Left renal cortex interstitium (tissue), 4 donors: ENCODE measurements at places on chromosomes 4 and X. TPM values are rescaled to one million over a fixed set of nuclear protein-coding genes. Genes with fewer than 3 reads are reported as not detected.
A peak's percentile ranks its signal among the peaks of the same experiment; 100 is the strongest.

GRCh38 chrX:119878740-119879139, 7.1 kb downstream of the NDUFA1 start:
- no peak for DNase-seq

The SPANXA1 gene
- not detected for polyA plus RNA-seq

The PABPC1L2B gene
- not detected for polyA plus RNA-seq

GRCh38 chrX:129613596-129613995, 41.2 kb downstream of the APLN start:
- DNase-seq, result no peak

The CCDC160 gene
- 13.6 TPM for polyA plus RNA-seq

DNA sequence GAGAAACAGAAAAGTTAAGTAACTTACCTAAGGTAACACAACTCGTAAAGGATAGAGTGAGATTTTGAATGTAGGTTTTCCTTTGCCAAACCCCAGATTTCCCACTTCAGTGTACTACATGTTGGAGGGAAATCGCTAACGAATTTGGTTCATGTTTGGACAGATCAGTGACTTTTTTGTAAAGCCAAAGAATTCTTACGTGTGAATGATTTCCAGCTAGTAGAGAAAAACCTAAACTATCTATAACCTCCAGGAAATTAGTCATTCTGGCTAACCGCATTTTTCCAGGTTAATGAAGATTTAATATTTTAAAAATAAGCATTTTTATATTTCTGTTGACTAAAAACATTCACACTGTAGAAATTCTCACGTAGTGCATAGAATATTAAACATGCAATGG, 7.2 kb downstream of the TENM3 start:
- no peak for DNase-seq

The MAGEA12 gene
- not detected for polyA plus RNA-seq

GRCh38 chrX:40479777-40480318, 100.9 kb upstream of the ATP6AP2 start:
- no peak for DNase-seq

- no peak for DNase-seq
Observed at GRCh38 chrX:129653971-129654651, 645 bp downstream of the APLN start.

- DNase-seq, result no peak
Observed at GRCh38 chrX:11543249-11543648, 122.5 kb downstream of the ARHGAP6 start.

DNA sequence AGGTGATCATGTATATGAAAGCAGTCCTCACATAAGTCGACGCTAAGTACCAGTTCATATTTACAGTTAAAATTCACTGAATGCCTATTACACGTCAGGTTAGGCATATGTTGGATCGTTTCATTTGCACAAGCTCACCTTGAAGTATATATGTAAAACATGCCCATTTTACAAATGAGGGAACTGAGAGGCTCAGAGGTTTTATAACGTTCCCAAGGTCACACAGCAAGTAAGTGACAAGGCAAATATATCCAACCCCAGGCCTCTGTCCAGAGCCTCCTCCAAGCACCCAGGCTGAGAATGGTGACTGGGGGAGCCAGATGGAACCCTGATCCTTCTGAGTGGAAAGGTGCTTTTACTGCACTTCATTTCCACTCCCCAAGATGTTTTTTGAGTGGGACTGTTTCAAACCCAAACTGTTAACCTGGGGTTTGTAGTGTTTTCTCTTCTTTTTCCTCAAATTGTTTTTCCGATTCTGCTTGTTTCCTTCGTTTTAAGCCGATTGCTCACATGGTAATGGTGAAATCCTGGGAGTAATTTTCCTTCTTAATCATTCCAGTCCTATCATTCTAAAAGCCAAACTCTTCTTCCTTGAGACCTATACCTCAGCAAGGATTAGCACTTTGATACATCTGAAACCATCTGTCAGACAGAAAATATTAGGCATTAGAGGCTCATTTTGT, 791 bp downstream of the SMIM20 start:
- DNase-seq, result no peak

DNA sequence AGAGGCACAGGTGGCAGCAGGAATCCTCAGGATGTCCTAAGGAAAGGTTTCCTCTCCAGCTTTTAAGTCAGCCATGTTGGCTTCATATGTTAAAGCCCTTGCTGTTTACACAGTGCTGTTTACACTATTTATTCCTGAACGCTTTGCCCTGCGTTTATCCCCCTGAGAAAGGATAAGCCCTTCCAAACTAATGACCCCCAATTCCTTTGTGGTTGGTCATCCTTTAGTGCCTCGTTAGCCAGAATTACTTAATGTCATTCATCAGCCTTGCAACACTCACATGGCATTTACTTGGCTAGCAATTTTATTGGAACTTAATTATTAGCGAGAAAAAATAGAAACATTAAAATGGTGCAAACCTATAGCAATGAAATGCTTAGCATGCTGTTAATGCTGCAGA, 23.8 kb downstream of the VCX2 start:
- no peak for DNase-seq

The HPSE gene
- polyA plus RNA-seq, result 0.70 TPM

- no peak for DNase-seq
Observed at GRCh38 chrX:98480606-98481005, 1596.9 kb downstream of the RPA4 start.

DNA sequence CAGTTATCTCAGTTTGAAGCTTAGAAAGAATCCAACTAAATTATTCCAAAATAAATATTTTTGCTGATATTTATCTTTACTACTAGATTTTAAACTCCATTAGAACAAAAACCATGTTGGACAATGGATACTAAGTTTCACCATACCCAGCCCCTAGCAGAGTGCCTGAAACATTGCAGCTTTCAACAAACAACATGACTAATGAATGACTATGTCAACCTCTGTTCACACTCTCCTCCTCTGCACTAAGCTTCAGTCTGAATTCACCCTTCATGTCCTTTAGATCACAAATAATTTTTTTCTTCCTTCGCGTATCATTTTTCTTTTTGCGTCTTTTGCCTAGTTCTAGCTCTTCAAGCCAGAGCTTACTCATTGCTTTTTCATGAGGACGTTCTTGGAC, 315.2 kb downstream of the PCDH10 start:
- no peak for DNase-seq

The UNC5C gene
- 42.3 TPM for polyA plus RNA-seq

DNA sequence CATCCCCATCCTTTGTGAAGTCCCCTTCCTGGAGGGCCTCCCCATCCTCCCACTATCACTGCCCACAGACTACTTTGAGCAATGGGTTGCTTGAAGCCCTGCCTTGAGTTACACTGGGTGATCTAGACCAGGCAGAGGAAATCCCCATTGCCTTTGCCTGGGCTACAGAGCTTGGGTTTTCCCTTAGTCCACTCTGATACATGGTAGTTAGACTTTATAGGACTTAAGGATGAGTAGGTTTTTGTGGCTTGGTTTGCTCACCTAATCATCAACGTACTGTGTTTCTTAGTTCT, 56.6 kb downstream of the TMEM131L start:
- DNase-seq, result no peak

The FAT4 gene
- 29.4 TPM for polyA plus RNA-seq

The TCEAL7 gene
- polyA plus RNA-seq, result 30.6 TPM

The AKAP14 gene
- polyA plus RNA-seq, result 0.49 TPM

The SLC49A3 gene
- polyA plus RNA-seq, result 7.1 TPM

DNA sequence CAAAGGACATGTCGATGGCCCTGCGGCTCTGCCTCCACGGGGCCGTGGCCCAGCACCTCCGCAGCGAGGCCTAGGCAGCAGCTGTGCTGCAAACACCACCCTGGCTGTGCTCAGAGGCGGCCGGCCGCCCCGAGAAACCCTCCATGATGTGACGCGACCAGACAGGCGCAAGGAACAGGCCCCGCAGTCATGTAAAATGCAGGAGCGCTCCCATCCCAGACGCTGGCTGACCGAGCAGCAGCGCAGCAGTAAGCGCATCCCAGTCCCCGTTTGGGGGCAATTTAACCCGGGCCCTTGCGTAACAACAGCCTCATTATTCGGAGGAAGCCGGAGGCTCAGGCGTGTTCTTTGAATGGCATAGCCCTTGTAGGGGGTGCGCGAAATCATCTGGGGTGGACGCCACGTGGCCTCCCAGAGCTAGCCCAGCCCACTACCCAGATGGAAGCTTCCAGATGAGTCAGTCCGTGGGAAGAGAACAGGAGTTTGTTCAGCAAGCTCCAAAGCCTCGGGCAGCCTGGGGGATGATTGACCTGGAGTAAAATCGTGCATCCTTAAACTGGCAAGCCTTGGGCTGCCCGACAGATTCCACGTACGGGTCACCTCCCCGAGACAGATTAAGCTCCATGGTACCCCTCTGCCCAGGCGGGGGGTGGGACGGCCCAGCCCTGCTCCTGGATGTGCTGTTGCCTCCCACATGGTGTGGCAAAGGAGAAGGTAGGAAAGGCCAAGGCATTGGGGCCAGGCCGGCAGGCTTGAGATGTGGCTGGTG, 124.0 kb downstream of the HMX1 start:
- DNase-seq, result no peak

DNA sequence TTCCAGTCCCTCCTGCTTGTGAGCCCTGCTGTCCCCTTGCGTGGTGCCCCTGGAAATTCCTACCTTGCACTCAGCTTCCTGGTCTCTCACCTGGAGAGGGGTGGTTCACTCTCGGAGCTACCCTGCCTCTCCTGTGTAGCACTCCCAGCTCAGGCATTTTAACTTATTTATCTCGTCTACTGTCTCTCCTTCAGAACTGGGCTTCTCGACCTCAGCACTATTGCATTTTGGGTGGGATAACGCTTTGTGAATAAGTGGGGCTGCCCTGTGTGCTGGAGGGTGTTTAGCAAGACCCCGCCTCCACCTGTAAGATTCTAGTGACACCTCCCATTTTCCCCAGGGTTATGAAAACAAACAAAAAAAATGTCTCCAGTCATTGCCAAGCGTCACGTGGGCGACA, 56.0 kb upstream of the SORCS2 start:
- no peak for DNase-seq

DNA sequence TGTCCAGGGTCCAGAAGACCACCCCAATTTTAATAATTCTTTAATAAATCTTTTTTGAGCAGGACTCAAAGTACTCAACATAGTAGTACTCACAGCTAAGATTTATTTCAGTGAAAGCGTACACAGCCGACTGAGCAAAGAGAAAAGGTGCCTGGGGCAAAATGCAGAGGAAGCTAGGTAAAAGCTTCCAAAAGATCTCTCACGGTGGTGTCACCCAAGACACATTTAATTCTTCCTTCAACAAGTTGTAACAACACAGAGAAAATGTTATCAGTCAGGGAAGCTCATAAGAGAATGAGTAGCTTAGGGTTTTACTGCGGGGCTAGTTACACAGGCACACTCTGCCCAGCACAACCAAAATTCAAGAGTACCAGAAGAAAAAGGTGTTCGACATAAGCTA, 201.1 kb downstream of the OPHN1 start:
- no peak for DNase-seq

The GPRASP1 gene
- polyA plus RNA-seq, result 13.5 TPM

The TRIM60 gene
- not detected for polyA plus RNA-seq

The CT45A3 gene
- not detected for polyA plus RNA-seq

GRCh38 chr4:54499308-54500074, 158.3 kb upstream of the KIT start:
- DNase-seq, result no peak

DNA sequence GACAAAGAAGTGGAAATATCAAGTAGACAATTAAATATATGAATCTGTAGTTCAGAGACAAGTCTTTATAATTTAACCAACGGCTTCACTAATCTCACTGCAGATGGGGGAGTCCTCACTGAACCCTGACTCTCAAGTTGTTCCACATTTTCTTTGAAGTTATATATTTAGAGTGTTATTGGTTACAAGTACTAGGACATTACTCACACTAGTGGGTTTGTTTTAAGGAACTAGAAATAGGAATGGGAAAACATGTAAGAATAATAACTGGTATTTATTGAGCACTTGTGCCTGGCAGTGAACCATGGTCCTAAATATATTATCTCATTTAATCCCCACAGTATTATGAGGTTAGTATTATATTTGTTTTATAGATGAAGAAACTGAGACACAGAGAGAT, 22.0 kb downstream of the MND1 start:
- no peak for DNase-seq

DNA sequence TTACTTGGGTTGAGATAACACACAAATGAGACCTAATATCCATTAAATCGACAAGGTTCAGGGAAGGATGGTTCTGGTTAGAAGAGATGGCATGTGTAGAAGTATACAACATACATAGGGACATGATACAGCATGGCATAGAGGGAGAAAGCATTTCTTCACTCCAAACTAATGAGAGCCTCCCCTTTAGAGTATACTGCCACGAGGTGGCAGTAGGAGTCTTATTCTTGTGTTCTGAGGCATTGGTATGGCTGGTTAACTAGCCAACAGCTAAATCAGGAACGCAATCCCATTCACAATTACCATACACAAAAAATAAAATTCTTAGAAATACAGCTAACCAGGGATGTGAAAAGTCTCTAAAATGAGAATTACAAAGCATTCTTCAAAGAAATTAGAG, 29.1 kb upstream of the TRO start:
- DNase-seq, result no peak

- DNase-seq, result no peak
Observed at GRCh38 chr4:102439812-102440211, 61.3 kb upstream of the NFKB1 start.

DNA sequence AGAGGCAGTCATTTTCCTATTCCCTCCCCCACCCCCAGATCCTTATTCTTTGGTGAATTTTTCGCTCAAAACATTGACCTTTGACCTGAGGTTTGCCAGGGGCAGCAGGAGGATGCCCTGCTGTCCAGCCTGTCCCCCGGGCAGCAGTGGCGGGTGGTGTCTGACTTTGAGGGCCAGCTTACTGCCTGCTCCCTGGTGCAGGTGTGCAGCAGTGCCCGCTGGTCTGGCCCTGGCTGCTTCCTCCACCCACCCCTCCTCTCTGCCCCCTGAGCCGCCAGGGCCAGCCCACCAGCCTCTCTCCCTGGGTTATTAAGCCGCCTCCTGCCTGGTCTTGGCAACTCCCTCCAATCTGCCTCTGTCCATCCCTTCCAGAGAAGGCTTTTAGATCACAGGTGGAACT, 40.8 kb upstream of the GRPEL1 start:
- DNase-seq, result no peak

The RASGEF1B gene
- polyA plus RNA-seq, result 9.8 TPM

DNA sequence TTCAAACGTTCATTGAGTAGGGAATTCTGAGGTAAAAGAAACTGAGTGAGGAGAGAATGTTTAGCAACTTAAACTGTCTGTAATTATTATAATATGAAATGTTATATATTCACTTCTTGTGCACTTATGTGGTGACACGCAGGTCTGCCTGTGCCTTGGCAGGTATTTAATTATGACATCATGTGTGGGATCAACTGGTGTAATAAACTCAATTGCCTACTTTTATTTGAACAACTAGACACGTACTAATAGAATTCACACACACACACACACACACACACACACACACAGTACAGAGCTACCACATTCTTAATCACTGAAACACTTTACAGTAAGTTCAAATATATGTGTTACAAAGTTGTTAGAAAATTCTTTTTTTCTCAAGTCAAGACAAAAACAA, 20.7 kb upstream of the SLC25A31 start:
- DNase-seq, result no peak

GRCh38 chr4:3514221-3514780, 17.9 kb downstream of the LRPAP1 start:
- no peak for DNase-seq

GRCh38 chr4:164304101-164304639, 449.8 kb upstream of the SMIM31 start:
- DNase-seq, result no peak

GRCh38 chr4:39698424-39699009, 581 bp downstream of the UBE2K start:
- peak; percentile 49 for DNase-seq
